ENCODE measurements at places on chromosomes 3 and 15.

DNA sequence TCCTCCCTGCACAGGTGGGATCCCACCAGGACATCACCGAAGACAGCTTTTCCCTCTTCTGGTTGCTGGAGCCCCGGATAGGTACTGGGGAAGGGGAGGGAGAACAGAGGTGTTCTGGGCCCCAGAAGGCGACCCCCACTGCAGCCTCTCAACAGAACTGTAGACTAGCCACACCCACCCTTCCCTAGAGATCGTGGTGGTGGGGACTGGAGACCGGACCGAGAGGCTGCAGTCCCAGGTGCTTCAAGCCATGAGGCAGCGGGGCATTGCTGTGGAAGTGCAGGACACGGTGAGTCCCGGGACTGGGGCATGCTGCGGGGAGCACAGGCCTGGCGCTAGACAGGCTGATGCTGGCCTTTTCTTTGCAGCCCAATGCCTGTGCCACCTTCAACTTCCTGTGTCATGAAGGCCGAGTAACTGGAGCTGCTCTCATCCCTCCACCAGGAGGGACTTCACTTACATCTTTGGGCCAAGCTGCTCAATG is 809 bp downstream of the NDUFAF3 start:
- no peak for DNase-seq

DNA sequence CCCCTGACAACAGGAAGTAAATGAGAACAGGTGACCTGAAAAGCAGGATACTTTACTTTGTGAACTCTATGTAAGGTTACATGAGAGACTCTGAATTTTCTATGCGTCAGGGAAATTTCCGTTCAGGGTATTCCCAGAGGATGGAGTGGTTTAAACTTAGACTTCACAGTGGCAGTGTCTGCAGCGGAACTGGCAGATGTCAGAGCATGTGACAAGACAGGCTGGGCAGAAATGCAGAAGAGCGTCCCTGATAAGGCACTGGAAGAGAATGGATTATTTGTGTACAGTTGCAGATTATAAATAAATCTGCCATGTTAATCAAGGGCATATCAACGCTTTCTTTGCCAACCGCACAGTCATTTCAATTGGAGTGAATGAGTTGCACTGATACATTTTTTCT is 598.4 kb upstream of the ZNF717 start:
- DNase-seq = no peak

- DNase-seq = no peak
These were observed 572.3 kb downstream of the PYDC2 start for GRCh38 chr3:192033246-192033645.

DNA sequence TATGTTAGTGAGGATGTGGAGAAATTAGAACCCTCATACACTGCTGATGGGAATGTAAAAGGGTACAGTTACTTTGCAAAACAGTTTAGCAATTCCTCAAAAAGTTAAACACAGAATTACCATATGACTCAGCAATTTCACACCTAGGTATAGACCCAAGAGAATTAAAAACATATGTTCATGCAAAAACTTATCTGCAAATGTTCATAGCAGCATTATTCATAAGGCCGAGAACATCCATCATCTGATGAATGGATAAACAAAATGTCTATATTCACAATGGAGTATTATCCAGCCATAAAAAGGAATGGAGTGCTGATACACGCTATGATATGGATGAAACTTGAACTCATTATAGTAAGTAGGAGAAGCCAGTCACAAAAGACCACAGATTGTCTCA is 10.3 kb downstream of the SEC13 start:
- no peak for DNase-seq

GRCh38 chr3:13880811-13881156 is 913 bp upstream of the WNT7A start:
- DNase-seq = no peak

- DNase-seq = no peak
These were observed 195.1 kb downstream of the DTWD1 start for GRCh38 chr15:49815950-49816349.

DNA sequence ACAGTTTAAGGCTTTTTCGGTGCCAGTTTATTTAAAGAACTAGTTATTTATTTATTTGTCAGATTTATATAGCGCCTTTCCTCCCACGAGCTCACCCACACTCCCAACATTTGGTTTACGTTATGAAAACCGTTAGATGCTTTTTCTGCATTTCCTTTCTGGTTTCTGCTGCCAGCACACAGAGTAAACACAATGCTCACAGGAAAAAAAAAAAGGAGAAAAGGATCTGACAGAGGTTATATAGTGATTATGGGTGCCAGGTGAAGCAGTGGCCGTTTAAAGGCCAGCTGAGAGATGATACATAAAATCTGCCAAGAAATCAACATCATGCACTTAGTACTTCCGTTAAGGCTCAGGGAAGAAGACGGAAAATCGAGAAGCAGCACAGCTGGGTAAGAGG is 37.9 kb downstream of the ETV5 start:
- no peak for DNase-seq

DNA sequence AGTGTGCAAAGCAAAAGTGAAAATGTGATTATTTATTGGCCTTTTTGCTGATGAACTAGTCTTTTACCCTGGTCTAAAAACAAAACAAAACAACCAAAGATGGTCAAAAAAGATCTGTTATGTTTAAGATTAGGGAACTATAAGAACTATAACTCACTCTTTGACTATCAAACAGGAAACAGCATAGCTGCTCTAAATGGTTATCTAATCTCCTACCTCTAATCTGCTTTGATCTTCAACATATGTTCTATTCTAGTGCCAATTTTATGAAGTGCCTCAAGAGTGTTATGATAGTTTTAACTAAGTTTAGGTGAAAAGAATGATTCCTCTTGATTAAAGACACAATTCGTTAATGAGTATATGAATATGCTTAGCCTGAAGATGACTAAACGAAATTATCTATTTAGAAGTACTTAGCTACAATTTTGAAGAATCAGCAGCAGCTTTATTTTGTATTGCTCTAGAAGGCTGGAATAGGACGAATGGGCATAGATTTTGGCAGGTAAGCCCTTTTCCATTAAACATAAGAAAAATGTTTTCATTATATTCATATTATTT is 46.0 kb downstream of the SETD2 start:
- no peak for DNase-seq

- DNase-seq = no peak
These were observed 1.2 kb downstream of the PCBP4 start for GRCh38 chr3:51966016-51966415.

DNA sequence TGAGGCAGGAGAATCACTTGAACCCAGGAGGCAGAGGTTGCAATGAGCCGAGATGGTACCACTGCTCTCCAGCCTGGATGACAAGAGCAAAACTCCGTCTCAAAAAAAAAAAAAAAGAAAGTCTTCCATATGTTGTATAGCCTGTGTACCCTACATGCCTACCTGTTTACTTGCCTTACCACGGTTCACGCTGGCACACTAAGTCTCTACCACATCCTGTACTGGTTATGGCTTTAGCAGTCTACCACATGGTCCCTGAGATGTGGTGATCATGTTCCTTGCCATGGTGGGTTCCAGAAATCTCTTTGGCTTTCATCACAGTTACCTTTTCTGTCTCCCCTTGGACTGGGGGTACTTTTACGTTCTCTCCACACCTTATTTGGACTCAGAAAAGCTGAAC is 63.8 kb upstream of the TBC1D5 start:
- no peak for DNase-seq

- DNase-seq = no peak
These were observed 37.6 kb upstream of the WDR49 start for GRCh38 chr3:167691366-167691765.

DNA sequence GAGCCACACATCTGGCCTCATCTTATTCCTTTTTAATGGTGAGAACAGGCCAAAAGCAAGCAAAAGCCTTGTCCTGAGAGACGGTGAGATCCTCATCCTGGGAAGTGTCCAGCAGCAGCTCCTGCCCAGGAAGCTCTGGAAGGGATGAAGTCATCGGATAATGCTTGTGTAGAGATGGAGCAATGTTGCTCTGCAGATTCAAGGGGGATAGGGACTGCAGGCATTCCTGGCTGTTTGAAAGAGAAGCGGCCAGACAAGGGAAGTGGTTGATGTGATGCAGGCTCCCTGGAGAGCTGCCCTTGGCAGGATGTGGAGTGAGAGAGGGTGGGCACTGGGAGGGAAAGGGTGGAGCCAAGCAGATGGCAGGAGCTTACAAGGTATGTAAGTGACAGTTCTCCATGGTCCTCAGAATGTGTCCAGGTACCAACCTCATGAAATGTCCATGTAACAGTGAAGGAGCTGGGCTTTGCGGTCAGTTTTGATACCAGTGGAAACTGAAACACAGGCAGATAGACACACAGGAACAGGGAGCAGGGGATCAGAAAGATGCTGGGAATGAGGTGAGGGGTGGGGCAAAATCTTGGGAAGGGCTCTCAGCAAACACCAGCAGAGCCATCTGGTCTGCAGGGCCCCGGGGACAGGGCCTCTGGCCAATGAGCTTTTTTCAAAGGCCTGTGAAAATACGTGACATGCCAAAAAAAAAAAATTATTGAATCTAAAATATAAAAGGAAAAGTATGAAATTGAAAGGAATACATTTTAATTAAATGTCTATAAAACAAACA is 32.2 kb upstream of the LACTB start:
- no peak for DNase-seq

DNA sequence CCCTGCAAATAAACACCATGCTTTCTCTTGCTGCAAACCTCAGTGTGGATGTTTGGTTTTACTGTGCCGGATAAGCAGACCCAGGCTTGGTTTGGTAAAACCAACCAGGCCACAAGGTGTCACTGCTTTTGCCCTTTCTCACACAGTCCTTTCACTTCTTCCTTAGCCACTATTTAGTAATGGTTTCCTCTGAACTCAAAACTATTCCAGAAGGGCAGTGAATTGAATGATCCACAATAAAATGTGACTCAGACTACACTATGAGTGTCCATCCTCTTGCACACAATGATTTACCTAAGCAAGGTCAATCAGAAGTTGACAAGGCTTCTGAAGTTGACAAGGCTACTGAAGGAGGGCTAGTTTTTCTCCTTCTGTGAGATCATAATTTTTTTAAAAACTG is 552.4 kb upstream of the CCDC54 start:
- no peak for DNase-seq

DNA sequence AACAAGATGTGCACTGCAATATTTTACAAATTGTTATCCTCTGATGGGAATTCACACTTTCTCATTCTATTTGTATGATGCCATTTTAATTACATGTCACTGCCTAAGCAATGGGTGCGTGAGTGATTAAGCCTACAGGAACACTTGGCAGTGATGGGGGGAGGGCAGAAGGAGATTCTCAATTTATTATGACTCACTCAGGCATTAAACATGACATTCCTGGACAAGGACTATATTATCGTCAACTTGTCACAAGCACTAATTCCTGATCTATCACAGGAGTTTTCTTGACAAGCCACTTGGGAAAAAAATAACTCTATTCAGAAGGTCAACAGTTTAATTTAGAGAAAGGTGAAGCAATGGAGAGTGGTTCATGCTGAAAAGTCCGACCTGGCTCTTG is 556.8 kb downstream of the NSUN3 start:
- DNase-seq = no peak

DNA sequence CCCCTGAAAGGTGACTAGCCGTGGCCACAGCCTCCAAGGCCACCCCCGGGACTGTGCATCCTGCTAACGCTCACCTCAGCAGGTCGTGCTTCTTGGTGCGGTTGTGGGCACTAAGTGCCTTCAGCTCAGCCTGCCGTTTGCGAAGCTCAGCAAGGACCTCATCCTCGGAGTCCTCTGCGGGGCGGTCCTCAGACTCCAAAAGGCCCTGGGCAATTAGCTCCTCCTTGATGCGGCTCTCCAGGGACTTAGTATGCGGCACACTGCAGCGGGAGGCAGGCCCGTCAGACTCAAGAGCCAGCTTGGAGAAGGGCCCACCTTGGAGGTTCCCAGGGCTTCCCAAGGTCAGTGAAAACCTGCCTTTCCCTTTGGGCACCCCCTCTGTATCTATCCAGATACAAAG is 8.3 kb downstream of the TADA3 start:
- DNase-seq = no peak

- DNase-seq = no peak
These were observed 17.1 kb downstream of the CCDC13 start for GRCh38 chr3:42755681-42756578.

DNA sequence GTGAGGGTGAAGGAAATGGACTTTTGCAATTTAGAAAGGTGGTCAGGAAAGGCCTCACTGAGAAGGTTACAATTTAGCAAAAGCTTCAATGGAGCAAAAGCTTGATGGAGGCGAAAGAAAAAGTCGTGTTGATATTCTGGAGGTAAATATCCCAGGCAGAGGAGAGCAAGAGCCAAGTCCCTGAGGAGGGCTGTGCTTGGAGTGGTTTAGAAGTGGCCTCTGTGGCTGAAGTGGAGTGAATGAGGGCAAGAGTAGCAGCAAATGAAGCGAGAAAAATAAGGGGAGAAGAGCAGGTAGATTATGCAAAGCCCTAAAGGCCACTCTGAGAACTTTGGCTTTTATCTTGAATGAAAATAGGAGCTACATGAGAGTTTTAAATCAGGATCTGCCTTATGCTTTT is 54.1 kb downstream of the GUCA1C start:
- DNase-seq = no peak

DNA sequence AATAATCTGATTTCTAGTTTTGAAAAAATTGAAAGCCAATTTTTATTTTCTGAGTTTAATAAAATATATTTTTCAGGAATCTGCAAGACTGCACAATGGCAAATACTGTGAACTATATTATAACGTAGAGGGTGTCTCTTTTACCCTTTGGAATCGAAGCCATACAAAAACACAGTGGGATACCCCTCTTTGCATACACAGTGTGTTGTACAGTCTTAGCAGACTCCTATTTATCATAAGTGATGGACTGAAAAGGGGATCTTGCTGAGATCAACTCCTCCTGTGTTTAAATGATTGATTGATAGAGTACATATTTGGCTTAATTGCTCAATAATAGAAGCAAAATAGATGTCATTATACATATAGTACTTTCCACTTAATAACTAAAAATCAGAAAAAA is 981.2 kb downstream of the NSUN3 start:
- no peak for DNase-seq

DNA sequence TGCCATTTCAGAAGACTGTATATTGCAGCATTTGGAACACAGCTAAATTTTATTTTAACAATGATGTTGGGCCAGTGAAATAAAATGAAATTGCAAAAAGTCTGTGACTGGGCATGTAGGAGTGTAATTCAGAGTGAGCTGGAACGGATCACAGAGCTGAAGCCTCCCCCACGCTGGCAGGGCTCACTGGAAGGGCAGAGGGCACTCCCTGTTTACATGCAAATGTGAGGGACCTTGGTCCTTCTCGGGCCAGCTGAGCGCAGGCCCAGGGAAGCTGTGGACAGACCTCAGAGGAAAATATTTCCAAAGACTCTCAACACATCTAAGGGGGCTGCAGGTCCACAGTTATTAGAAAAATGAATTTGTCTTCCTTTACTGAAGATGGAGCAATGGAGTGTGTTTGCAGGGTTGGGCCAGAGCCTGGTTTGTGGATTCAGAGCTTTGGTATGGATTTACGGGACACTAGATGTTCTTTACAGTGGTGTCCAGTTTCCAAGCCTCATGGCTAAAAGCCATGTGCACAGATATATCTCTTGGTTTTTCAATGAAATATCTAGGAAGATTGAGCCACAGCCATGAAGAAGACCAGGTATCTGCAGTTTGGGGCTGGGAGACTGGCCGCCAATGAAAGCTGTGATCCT is 32.0 kb downstream of the TRPM1 start:
- no peak for DNase-seq

GRCh38 chr3:40321818-40322217 is 12.3 kb downstream of the EIF1B start:
- no peak for DNase-seq

- no peak for DNase-seq
These were observed 492 bp upstream of the FAM43A start for GRCh38 chr3:194685065-194685717.

GRCh38 chr3:139202226-139202958 is 141.4 kb upstream of the MRPS22 start:
- DNase-seq = no peak

GRCh38 chr15:84714821-84715220 is 1.1 kb downstream of the SEC11A start:
- no peak for DNase-seq

Measured in esophagus squamous epithelium (tissue), 5 donors.